ENCODE measurements at places on chromosomes 1 and 21.

DNA sequence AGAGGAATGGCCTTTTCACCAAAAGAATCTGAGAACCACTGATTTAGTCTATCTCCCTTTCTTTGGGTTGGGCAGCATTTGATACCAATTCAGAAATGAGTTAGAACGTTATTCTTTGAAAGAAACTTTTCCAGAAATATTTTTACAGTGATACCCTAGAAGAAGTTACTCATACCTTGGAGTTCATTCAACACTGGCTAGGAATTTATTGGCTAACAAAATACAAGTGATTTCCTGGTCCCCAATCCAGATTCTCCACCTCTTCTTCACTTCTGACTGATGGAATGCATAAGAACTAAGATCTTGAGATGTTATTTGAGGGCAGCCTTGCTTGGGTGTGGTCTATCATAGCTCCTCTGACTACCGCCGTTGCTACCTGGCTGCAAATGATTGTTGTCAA is 9.4 kb downstream of the C1orf162 start:
- no peak for DNase-seq

- no peak for DNase-seq
Observed at GRCh38 chr1:171357179-171357578, 43.2 kb downstream of the FMO4 start.

DNA sequence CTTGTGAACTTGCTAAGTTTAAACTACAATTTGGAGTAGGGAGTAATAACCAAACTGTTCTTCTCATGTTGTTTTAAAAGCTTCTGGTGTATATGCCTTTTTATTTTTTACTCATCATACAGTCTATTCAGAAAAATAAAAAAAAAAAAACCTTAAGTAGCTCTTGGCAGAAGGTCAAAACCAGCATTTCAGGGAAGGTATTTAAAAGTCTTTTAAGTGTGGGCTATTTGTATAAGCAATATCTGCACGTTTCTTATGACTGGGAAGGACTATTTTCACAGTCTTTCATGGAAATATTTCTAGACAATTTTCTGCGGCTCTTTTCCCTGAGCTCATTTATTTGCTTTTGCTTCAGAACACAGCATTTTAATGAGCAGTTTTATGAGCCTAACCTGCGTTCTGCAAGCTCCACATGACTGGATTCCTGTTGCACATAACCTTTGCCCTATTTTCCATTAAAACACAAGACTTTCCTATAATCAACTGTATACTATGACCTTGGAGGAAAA is 60.9 kb upstream of the C1orf105 start:
- no peak for DNase-seq

DNA sequence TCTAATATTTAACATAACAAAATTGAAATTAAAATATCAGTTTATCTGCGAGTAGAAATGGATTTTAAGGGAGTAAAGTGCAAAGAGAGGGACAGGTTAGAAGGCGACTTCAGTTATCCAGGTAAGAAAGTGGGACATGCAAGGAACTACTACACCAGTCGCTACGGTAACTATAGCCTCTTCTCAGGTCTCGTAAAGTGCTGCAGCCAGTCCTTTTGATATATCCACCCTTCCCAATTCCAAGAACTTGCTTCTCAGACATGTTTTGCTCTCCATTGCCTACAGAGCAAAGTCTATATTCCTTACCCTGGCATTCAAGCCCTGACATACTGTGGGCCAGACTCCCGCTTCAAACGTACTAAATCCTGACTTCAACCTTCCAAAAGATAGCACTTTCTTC is 2.5 kb downstream of the COA7 start:
- DNase-seq = no peak

GRCh38 chr1:51958824-51959223 is 31.7 kb downstream of the RAB3B start:
- DNase-seq = no peak

DNA sequence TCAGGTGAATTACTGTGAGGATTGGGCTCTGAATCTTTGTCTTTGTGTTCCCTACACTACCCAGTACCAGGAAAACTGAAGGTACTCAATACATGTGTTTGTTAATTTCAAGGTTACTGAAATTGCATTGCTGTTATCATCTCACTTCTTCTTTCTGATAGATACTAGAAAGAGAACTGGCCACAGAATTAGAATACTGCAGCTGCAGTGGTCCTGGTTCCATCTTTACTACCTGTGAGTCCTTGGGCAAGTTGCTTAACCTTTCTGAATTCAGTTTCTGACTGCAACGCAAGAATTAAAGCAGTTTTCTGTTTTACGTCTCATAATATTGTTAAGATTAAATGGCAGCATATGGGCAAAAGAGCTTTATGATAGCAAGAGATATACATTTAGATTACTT is 263.5 kb downstream of the LMO4 start:
- DNase-seq = no peak

DNA sequence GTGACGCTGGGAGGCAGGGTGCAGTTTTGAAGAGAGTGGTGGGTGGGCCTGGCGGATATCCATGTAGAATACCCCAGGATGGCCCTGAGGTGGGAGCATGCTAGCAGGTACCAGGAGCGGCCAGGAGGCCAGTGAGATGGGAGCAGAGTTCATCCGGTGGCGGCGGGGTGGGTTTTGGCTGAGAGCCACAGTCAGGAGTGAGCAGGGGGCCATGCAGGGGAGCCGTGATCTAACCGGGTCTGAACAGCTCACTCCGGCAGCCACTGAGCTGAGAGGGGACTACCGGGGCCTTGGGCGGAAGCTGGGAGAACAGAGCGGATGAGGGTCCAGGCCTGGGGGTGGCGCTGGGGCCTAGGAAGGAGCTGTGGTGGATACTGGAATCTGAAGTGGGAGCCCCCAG is 47.6 kb upstream of the LRP8 start:
- DNase-seq = peak; percentile 14

- no peak for DNase-seq
Observed at GRCh38 chr1:40599926-40600325, 65.6 kb downstream of the RIMS3 start.

DNA sequence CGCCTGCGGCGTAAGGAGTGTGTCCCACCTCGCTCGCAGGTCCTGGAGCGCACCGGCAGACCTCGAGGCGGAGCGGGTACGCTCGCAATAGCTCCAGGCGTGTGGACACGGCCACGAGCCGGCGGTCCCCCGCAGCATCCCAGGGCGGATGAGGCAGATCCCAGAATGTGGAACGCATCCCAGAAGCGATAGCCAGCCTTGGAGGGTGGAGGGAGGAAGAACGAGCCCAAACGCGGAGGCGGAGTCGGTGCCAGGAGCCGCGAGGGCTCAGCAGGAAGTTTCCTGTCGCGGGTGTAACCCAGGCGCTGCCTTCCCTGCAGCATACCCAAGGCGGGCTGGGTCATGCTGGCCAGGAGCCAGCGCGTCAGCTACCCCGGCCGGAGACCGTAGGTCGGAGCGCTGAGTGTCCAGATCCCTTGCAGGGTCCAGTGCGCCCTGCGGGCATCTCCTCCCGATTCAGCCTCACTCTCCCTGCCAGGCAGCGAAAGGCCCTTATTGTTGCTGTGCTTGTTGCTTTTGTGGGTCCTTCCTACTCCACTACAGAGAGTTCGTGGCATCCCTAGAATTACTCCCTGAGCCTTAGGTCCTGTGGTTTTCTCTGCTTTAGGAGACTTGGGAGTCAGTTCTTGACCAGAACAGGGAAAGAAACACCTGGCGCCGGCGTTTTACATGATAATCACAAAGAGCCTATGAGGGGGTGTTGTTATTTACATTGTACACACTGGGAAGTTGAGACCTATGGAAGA is 27.7 kb downstream of the STYXL2 start:
- DNase-seq = peak; percentile 59

DNA sequence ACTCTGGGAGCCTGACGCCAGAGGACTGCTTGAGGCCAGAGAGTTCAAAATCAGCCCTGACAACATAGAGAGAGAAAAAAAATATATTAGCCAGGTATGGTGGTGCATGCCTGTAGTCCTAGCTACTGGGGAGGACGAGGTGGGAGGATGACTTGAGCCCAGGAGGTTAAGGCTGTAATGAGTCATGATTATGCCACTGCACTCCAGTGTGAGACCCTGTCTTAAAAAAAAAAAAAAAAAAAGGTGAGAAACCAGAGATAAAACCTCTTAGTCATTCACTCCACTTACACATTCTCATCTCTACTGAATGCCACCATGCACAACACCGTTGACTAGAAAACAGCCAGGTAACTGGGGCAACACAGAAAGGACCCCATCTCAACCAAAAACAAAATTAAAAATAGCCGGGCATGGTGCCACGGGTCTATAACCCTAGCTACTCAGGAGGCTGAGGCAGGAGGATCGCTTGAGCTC is 178.1 kb downstream of the SLC45A1 start:
- no peak for DNase-seq

GRCh38 chr1:203867802-203868201 is 6.4 kb downstream of the SNRPE start:
- no peak for DNase-seq

DNA sequence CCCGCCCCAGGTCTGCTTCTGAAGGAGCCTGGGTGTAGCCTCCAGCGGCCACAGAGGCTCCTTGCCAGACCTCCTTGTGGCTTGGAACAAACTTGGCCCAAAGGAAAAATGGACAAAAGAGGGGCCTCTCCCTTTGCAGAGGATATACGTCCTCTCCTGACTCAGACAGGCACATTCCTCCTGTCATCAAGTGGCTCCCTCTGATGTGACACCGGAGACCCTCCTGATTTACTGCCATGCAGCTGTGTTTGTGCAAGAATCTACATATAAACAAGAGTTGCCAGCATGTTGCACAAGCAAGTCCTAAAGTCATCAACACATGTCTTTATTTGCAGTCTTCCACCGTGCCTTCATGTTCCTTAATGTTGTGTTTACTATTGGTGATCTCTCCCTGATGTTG is 54.1 kb upstream of the F3 start:
- DNase-seq = no peak

DNA sequence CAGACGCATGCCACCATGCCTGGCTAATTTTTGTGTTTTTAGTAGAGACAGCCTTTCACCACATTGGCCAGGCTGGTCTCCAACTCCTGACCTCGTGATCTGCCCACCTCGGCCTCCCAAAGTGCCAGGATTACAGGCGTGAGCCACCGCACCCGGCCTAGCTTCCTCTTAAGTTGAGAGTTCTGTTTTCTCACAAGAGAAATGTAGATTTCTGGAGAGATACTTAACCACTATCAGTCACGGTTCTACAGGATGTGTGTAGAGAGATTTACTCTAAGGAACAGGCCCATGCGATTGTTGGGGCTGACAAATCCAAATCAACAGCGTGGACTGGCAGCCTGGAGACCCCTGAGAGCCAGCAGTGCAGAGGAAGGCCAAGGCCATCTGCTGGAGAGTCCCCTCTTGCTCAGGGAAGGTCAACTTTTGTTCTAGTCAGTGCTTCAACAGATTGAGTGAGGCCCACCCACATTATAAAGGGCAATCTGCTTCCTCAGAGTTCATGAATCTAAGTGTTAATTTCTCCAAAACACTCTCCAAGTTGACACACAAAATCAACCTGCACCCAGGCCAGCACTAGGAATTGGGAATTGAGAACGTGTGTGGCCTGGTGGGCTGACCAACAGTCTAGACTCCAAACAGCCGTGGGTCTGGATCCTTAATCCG is 38.7 kb downstream of the CHAF1B start:
- no peak for DNase-seq

GRCh38 chr1:69567652-69568420 is at the start of gene LRRC7:
Gene LRRC7 (plus strand): TSS chr1:69567922. CDS start chr1:69568640, 718 bp downstream.
- no peak for DNase-seq

GRCh38 chr1:217495249-217495648 is 135.6 kb downstream of the GPATCH2 start:
- no peak for DNase-seq

DNA sequence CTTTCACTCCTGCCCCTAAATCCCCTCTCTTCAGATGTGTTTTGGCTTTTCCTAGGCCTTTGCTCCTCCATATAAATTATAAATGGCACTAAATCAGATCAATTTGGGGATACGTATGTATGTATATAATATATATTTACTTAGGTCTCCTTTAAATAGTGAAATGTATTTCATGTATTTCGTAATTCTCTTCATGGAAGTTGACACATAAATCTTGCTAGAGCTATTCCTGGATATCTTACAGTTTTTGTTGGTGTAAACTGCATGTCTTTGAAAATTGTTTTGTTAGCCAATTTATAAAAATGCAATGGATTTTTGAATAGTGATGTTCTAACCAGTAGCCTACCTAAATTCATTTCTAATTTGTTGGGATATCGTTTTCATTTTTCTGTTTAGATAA is 9.0 kb downstream of the RPF1 start:
- DNase-seq = no peak
